Lung (tissue), 17 donors: ENCODE measurements at places on chromosomes 11 and 22. TPM values are rescaled to one million over a fixed set of nuclear protein-coding genes. Genes with fewer than 3 reads are reported as not detected.

DNA sequence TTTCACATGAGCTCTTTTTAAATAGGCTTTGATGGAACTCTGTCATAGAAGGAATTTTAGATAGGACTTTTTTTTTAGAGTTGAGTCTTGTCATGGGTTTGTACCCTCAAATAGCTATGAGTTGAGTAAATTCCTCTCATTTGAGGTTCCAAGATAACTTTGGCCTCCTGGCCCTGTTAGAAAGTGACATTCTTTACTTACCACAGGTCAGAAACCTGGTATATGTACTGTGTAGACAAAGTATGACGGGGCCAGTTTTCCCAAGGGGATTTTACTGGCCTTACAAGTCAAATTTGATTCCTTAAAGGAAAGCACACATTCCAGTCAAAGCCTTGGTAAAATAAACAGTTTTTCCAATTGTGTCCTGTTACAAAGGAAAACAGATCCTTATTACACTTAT is 729.3 kb upstream of the LUZP2 start:
- H3K36me3 ChIP-seq: no peaks in the 10 kb centered on the region
- H3K4me1 ChIP-seq: no peaks in the 10 kb centered on the region
- H3K27me3 ChIP-seq: no peaks in the 10 kb centered on the region
- no peak overlapping the region for H3K4me3 ChIP-seq
- no peak for DNase-seq

GRCh38 chr11:126133901-126134300 is 71.2 kb upstream of the CDON start:
- H3K4me1 ChIP-seq: peaks cover 38% of the 10 kb centered on the region
- H3K4me3 ChIP-seq: no peak overlapping the region
- no peaks in the 10 kb centered on the region for H3K36me3 ChIP-seq
- H3K27ac ChIP-seq: no peak overlapping the region

Gene NCF4
- total RNA-seq: 14.1 TPM

GRCh38 chr11:73320763-73321603 is 12.9 kb downstream of the ARHGEF17 start:
- peaks cover 68% of the 10 kb centered on the region for H3K4me1 ChIP-seq
- H3K27me3 ChIP-seq: no peaks in the 10 kb centered on the region
- no peak for DNase-seq
- H3K27ac ChIP-seq: peak overlapping the region; percentile 27
- no peaks in the 10 kb centered on the region for H3K36me3 ChIP-seq
- H3K4me3 ChIP-seq: no peak overlapping the region

- H3K27ac ChIP-seq: no peak overlapping the region
- no peaks in the 10 kb centered on the region for H3K4me1 ChIP-seq
- no peaks in the 10 kb centered on the region for H3K36me3 ChIP-seq
- DNase-seq: no peak
- H3K27me3 ChIP-seq: no peaks in the 10 kb centered on the region
These were observed 1491.9 kb downstream of the FAM181B start for GRCh38 chr11:81241672-81242275.

- no peak overlapping the region for H3K4me3 ChIP-seq
- DNase-seq: no peak
- H3K4me1 ChIP-seq: no peaks in the 10 kb centered on the region
- no peaks in the 10 kb centered on the region for H3K36me3 ChIP-seq
- no peak overlapping the region for H3K27ac ChIP-seq
- no peaks in the 10 kb centered on the region for H3K27me3 ChIP-seq
These were observed 28.4 kb upstream of the RFPL3 start for GRCh38 chr22:32329202-32329645.

Gene RAB38
- 9.0 TPM for total RNA-seq

GRCh38 chr11:118644496-118644895 is 35.0 kb downstream of the TREH start:
- no peak for DNase-seq
- H3K36me3 ChIP-seq: peaks cover 16% of the 10 kb centered on the region
- H3K27ac ChIP-seq: no peak overlapping the region

Gene XBP1
- total RNA-seq: 341 TPM

DNA sequence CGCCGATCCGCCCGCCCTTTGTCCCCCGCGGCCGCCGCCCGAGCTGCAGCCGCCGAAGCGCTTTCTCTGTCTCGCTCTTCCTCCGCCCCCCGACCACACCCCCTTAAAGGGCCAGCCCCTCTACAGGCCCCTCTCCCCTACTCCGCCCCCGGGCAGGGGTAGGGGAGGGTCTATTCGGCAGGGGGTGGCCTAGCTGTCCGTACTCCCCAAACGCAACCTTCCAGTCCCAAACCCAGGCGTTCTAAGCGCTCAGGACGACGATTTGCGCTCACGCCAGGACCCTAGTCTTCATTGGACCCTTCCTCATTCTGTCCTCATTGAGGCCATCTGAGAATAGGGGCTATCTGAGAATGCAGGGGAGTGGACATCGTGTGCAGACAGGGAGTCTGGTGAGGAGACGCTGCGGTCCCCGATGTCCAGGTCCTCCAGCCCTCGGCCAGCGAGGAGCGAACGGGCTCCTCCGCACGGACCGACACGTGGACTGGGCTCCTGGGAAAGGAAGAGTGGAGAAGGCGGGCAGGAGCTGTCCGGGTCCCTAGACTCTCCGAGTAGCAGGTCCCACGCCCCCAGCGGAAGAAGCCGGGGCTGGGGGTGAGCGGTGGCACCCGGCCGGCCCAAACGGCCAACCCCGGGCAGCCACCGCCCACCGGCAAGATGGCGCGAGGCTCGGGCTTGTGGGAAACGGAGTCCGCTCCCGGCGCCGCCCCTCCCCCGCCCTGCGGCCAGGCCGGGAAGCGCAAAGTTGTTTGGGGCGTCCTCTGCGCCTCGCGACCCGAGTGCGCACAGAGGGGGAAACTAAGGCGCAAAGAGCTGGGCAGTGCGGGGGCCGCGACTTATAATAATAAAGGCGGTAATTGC is at the start of gene PPP1R14B:
TSS of gene PPP1R14B (minus strand) at position 73 of the 858 bp plus-strand sequence. CDS start 270 bp downstream, outside the sequence.
- peaks cover 10% of the 10 kb centered on the region for H3K36me3 ChIP-seq
- H3K27ac ChIP-seq: peak within 1 kb of the TSS; percentile 84
- H3K27me3 ChIP-seq: no peaks in the 10 kb centered on the region
- DNase-seq: peak; percentile 89
- peak within 1 kb of the TSS; percentile 61 for H3K4me3 ChIP-seq

- no peaks in the 10 kb centered on the region for H3K27me3 ChIP-seq
- H3K27ac ChIP-seq: no peak overlapping the region
- H3K4me1 ChIP-seq: no peaks in the 10 kb centered on the region
- H3K36me3 ChIP-seq: no peaks in the 10 kb centered on the region
- no peak for DNase-seq
These were observed 57.7 kb downstream of the SHANK2 start for GRCh38 chr11:71194710-71195109.

DNA sequence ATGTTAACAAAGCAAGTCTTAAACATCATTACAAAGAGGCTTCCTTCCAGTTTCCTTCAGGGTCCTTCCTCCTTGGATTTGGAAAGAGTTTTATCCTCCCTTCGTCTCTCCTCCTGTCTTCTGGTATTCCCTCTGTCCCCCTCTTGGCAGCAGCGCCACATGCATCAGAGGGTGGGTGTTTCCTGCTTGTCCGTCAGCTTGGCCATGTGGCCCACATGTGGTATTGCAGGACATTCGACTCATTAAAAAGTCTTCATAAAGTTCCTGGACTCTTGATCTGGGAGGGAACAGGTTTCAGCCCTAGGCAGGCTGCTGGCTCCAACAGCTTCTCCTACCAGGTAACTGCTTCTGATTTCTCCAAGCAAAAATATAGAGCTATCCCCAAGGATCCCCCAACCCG is 189.8 kb downstream of the CSNK2A3 start:
- no peaks in the 10 kb centered on the region for H3K27me3 ChIP-seq
- H3K27ac ChIP-seq: no peak overlapping the region
- peak; percentile 34 for DNase-seq
- H3K4me1 ChIP-seq: no peaks in the 10 kb centered on the region
- H3K36me3 ChIP-seq: no peaks in the 10 kb centered on the region

Gene TMEM191C
- 0.31 TPM for total RNA-seq

- DNase-seq: no peak
- no peaks in the 10 kb centered on the region for H3K36me3 ChIP-seq
- no peak overlapping the region for H3K27ac ChIP-seq
- H3K4me1 ChIP-seq: no peaks in the 10 kb centered on the region
These were observed 1.6 kb downstream of the OR10A2 start for GRCh38 chr11:6864438-6864837.

- no peak for DNase-seq
- H3K36me3 ChIP-seq: no peaks in the 10 kb centered on the region
- no peaks in the 10 kb centered on the region for H3K27me3 ChIP-seq
- no peaks in the 10 kb centered on the region for H3K4me1 ChIP-seq
- H3K27ac ChIP-seq: no peak overlapping the region
- no peak overlapping the region for H3K4me3 ChIP-seq
These were observed 412.7 kb downstream of the ETS1 start for GRCh38 chr11:128174465-128175291.

Gene PTPRCAP
- 13.7 TPM for total RNA-seq

DNA sequence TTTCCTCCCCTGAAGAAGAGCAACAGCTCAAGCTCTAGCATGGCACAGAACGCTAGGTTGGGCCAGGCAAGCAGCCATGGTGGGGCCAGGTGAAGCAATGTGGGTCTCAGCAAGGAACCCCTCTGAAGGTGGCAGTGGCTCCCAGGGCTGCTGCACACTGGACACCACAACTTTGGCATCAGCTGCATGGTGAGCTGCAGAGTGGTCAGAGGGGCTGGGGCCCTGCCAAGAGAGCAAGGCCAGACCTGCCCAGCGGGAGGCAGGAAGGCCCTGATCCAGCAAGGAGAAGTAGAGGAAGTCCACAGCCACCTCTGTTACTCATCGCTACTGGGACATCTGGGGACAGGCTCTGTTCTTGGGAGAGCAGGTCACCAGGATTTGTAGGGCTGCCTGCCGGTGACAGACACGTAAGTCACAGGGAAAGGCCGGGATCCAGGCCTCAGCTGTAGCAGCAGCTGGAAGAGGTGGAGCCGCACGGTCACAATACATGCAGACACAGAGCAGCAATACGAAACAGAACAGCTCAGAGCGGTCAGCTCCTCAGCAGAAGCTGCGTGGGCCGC is 12.4 kb downstream of the CYB561A3 start:
- DNase-seq: no peak
- H3K4me3 ChIP-seq: no peak overlapping the region
- no peak overlapping the region for H3K27ac ChIP-seq
- no peaks in the 10 kb centered on the region for H3K27me3 ChIP-seq
- no peaks in the 10 kb centered on the region for H3K4me1 ChIP-seq

DNA sequence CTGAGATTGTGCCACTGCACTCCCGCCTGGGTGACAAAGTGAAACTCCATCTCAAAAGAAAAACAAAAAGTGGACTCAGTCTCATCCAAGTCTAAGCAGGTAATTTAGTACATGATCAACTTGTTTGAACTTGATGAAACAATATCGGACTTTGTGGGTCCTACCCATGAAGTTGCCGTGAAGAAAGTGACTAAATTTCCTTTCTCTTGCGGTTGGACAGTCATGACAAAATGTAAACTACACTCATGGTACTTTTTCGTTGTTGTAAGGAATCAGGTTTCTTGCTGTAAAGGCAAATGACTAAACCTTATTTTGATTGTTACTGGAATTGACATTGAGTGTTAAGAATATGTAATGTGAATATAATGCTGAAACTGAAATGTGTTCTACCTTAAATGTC is 164.5 kb upstream of the PLET1 start:
- no peaks in the 10 kb centered on the region for H3K36me3 ChIP-seq
- no peaks in the 10 kb centered on the region for H3K27me3 ChIP-seq
- no peak for DNase-seq
- H3K4me3 ChIP-seq: no peak overlapping the region

Gene MIOX
- not detected for total RNA-seq

- no peak overlapping the region for H3K4me3 ChIP-seq
- no peaks in the 10 kb centered on the region for H3K36me3 ChIP-seq
- no peaks in the 10 kb centered on the region for H3K4me1 ChIP-seq
- DNase-seq: no peak
- H3K27me3 ChIP-seq: no peaks in the 10 kb centered on the region
- no peak overlapping the region for H3K27ac ChIP-seq
These were observed 122.0 kb downstream of the SLC17A6 start for GRCh38 chr11:22460181-22460580.

DNA sequence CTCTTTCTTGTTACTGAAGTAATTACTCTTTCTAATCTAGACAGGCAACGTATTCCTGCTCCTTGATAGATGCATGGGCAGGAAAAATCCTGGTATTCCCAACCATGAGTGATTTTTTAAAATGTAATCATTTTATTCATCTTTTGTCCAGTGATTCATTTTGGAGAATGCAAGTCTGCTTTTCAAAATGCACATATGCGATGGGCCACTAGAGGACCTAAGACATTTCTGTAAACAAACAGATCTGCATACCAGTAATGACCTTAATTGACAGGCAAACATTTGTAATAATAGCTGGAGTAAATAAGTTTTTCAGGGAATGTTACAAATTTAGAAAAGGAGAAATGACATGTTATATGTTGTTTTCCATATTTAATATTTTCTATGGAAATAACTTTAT is 1167.6 kb downstream of the JRKL start:
- no peaks in the 10 kb centered on the region for H3K4me1 ChIP-seq
- peak; percentile 8 for DNase-seq
- H3K27me3 ChIP-seq: no peaks in the 10 kb centered on the region
- no peaks in the 10 kb centered on the region for H3K36me3 ChIP-seq
- H3K27ac ChIP-seq: no peak overlapping the region
- no peak overlapping the region for H3K4me3 ChIP-seq

DNA sequence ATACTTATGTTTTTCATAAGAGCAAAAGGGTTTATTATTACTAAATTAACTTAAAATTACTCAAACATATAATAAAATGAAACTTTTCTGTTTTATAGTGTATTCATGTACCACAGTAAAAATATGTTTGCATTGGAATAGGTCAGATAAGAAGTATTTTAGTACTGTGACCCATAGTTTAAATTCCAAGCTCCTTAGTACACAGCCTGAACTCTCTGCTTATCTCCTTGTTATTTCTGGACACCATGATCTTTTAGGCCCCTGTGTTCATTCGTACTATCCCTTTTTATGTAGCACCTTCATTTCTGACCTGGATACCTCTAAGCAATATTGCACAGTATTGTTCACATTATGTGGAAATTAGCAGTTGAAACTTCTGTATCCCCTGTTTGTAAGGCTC is 296.7 kb upstream of the SYN3 start:
- no peak for DNase-seq
- no peaks in the 10 kb centered on the region for H3K27me3 ChIP-seq
- peak overlapping the region; percentile 87 for H3K27ac ChIP-seq
- no peak overlapping the region for H3K4me3 ChIP-seq
- H3K4me1 ChIP-seq: no peaks in the 10 kb centered on the region
- no peaks in the 10 kb centered on the region for H3K36me3 ChIP-seq

Gene BIK
- 6.1 TPM for total RNA-seq

Gene SAA4
- total RNA-seq: 3.8 TPM

Gene OR8D4
- total RNA-seq: not detected

GRCh38 chr22:38298312-38299005 is 18.8 kb downstream of the CSNK1E start:
- H3K36me3 ChIP-seq: peaks cover 65% of the 10 kb centered on the region
- DNase-seq: no peak
- H3K27ac ChIP-seq: no peak overlapping the region
- H3K4me3 ChIP-seq: no peak overlapping the region
- peaks cover under 1% of the 10 kb centered on the region for H3K4me1 ChIP-seq

- no peaks in the 10 kb centered on the region for H3K27me3 ChIP-seq
- H3K4me3 ChIP-seq: no peak overlapping the region
- peak overlapping the region; percentile 91 for H3K27ac ChIP-seq
- peak; percentile 73 for DNase-seq
These were observed 1.3 kb upstream of the SSH3 start for GRCh38 chr11:67301951-67302516.

GRCh38 chr11:65524014-65524740 is 706 bp upstream of the SCYL1 start:
- no peaks in the 10 kb centered on the region for H3K27me3 ChIP-seq
- no peak overlapping the region for H3K27ac ChIP-seq
- H3K4me1 ChIP-seq: peaks cover 16% of the 10 kb centered on the region
- peaks cover 7% of the 10 kb centered on the region for H3K36me3 ChIP-seq

Gene F2
- total RNA-seq: 0.26 TPM

- no peaks in the 10 kb centered on the region for H3K36me3 ChIP-seq
- H3K27ac ChIP-seq: no peak overlapping the region
- H3K4me3 ChIP-seq: no peak overlapping the region
These were observed 52.7 kb upstream of the SHANK2 start for GRCh38 chr11:71305041-71305440.

Gene IGLL1
- not detected for total RNA-seq
